ENCODE measurements at places on chromosomes 5 and 9.

DNA sequence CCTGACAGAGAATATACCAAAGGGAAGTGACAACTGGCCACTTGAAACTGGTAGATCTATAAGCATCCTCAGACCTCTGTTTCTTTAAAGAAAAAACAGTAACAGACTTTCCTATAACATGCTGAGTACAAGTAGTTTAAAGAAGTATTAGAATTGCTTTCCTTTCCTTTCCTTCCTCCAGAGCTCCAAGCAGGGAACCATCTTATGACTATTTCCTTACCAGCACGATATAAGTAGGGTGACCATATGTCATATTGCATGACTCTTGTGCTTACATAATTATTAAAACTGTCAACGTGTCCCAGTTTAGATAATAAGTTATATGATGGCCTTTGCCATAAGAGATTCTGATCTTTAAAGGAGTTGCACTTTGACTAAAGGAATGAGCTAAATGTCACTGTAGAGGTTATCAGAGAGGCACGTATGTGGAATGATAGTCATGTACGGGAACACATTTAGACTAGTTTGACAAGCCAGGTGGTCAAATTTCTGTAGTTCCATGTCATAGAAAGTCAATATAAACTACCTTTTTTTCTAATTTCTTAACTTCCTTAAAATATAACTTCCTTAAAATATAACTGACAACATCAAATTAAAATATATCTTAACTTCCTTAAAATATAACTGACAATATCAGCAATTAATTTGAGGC, 212.7 kb upstream of the CD180 start:
- DNase-seq = no peak

GRCh38 chr5:83895860-83896259, 175.2 kb upstream of the HAPLN1 start:
- DNase-seq = no peak

GRCh38 chr9:135590486-135591079, 29.0 kb downstream of the PAEP start:
- DNase-seq = no peak

- DNase-seq = no peak
Observed at GRCh38 chr5:133265720-133266526, 214.1 kb downstream of the HSPA4 start.

All from NCI-H1105 treated with DMSO at 0.1 percent for 48 hours (cell line).